SK-N-DZ (cell line): ENCODE measurements at places on chromosomes 16 and 17.

- no peak for DNase-seq
Measured at GRCh38 chr17:76575570-76575969, 10.1 kb downstream of the ST6GALNAC2 start.

DNA sequence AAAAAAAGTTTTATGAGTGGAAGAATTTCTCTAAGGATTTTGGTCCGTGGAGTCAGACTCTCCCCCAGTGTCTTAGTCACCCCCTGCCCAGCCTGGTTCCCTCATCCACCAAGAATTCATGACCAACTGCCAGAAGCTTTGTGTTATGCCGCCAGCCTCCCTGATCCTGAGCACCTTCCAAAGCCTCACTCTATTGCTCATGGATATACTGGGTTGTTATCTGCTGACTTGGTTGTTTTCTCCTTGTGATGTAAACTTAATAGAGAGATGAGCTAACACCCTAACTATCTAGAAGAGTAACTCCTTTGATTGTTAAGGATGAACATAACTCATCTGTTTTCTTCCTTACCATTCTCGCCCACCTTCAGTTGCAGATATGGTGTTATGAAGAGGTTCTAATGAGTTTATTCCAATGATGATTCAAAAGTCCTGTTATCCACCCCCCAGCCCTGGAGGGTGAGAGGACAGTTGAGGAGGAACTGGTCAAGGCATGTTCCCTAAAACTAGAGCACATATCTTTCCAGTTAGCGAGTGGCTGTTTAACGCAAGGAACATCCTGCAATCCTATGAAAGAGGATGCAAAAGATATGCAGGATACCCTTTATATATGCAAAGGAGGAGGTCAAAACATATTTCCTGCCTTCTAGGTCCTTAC, 1.5 kb upstream of the PSMD3 start:
- DNase-seq, result no peak

- DNase-seq, result no peak
Measured at GRCh38 chr17:81551458-81552243, 502 bp downstream of the FAAP100 start.

DNA sequence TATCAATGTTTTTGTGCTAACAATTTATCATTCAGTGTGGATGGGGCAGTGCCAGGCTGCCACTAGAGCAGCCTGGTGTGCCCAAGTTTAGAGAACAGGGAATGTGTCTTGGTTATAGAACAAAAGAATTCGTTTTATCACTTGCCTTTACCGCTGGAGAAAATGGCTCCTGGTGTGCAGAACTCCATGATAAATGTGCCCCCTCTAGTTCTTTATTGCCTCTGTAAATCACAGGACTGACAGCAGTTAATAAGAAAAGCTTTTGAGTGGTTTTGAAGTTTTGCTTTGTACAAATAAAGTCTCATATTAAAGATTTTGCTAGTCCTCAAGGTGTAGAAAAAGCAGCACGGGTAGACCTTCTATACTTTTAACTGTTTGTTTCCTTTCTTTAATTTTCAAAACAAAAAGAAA, 28.2 kb upstream of the PSMD7 start:
- no peak for DNase-seq

DNA sequence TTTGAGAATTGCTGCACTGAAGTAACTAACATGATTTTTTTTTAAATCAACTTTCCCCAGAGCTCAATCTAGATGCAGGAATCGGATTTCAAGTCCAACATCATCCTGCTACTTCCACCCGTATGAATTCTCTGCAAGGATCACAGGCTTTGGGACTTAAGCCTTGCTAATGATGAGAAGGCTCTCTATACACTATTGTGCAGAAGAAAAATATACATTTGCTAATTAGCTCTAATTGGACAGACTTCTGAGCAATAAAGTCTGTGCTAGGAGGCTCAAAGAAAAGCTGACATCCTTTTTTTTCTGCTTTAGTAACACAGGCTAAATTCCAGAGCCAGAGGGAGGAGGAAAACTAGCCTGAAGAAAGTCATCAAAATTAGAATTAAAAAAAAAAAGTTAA, 433.6 kb downstream of the PMP22 start:
- no peak for DNase-seq

DNA sequence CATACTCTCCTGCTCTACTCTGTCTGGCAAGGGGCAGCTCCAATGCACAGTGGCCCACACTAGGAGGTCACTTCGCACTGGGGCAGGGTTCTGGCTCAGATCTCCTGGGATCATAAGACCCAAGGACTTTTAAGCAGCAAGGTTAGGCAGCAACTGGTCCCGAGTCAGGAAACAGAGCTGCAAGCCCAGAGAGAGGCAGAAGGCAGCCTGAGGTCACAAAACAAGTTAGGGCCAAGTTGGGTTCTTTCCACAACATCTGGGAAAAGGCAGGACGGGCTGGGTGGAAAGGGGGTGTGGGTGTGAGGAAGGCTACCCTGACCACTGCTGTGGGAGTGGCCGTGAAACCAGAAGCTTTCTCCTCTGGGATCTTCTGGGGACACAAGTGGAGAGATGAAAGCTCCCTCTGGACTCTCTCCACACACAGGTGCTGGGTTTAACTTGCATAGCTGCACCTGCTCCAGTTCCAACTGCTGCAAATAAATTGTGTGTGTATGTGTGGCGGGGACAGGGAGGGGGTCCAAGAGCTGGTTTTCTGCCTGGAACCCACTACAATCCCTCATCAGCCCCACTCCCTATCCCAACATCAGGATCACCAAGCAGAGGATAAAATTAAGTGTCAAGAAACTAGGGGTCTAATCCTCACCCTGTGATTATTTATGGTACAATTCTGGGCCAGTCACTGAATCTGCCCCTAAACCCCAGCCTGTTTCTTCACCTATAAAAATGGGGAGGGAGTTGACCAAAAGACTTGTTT, 8.0 kb upstream of the TSPOAP1 start:
- no peak for DNase-seq
